ENCODE measurements at places on chromosomes 12 and 14.

DNA sequence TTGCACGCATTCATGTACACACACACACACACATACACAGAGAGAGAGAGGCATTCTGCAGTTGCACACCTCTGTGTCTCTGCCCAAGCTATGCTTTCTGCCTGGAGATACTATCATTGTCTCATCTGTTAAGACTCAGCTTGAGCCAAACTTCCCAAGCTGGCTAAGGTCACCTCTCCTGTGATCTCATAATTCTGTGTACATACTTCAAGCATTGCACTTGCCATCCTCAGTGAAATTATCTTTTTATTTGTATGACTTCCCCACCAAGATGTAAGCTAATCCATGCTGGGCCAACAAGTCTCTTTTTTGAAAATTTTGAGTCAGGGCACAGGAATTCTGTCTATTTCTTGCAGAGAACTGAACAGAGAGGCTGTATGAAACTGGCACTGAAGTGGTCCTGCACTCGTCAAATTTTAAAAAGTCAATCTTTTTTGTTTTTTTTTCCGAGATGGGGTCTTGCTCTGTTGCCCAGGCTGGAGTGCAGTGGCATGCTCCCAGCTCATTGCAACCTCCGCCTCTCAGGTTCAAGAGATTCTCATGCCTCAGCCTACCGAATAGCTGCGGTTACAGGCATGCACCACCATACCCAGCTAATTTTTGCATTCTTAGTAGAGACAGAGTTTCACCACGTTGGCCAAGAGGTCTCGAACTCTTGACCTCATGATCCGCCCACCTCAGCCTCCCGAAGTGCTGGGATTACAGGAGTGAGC, 44.3 kb downstream of the TMTC1 start:
- no peak for DNase-seq

GRCh38 chr12:28216016-28216415, 25.8 kb downstream of the CCDC91 start:
- no peak for DNase-seq

DNA sequence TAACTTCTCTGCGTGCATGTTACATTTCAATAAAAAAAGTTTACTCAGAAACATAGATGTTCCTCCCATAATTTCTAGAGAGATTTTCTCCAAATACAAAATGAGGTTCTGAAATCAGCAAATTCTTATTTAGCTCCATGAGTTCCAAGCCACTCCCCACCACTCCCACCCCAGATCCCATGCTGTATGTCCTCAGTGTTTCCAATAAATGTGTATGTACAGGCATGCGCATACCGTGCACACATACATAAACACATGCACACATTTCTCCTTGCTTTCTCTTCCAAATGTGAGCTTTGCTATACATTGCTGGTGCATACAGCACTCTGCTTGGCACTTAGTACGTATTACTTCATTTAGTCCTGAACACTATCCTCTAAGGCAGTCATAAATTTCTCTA, 209.7 kb downstream of the MSRB3 start:
- no peak for DNase-seq

GRCh38 chr14:102407258-102407657, 44.5 kb downstream of the TECPR2 start:
- no peak for DNase-seq

DNA sequence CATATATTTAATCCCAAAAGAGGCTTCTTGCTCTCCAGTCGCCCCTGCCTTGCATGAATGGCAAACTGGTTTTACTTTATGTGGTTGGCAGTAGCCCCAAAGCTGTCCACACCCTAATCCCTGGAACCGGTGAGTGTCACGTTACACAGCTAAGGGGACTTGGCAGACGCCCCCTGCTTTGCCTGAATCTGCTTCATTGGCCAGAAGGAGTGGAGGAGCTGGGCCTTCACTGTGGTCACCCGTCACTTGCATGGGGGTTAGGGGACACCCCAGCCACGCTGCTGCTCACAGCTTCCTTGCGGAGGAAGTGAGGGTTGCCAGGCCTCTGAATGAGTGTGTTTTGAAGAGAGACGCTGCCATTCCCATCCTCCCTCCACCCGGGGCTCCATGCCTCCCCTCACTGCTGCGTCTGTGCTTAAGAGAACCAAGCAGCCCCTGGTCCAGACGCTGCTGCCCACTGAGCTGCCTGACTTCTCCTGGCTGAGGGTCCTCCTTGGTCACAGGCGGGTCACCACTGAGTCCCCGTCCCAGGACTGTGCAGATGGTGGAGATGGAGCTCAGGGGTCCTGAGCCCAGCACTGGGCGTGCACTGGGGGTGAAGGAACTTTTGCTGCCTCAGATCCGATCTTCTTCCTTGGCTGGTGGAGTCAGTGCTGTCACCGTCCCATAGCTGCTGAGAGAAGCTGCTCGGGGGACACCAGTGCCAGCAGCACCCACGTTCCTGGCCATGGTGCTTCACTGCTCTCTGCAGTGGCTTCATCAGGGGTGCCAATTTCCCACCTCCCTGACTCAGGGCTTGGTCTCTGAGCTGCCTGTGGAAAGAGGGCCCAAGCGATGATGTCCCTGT, 39.8 kb downstream of the GALNT9 start:
- DNase-seq = no peak

DNA sequence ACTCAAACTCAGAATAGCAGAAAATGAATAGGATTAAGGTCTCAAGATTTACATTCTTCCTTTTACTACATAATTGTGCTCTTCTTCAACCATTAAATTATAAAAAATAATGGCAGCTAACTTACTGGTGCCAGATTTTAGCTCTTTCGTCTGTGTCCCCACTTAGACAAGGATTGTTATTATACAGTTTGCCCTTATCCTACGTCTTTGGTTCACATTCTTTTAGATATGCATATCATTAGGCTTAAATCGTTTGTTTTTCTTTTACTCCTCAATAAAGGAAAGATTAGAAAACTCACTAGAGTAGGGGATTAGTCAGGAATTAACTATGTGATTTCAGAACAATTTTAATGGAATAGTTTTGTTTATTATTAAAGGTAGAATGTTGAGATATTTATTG, 129.6 kb upstream of the GARIN2 start:
- no peak for DNase-seq

- no peak for DNase-seq
Observed at GRCh38 chr12:3101309-3102024, 24.3 kb downstream of the TSPAN9 start.

- DNase-seq = no peak
Observed at GRCh38 chr12:69949311-69950002, 124.4 kb downstream of the MYRFL start.

DNA sequence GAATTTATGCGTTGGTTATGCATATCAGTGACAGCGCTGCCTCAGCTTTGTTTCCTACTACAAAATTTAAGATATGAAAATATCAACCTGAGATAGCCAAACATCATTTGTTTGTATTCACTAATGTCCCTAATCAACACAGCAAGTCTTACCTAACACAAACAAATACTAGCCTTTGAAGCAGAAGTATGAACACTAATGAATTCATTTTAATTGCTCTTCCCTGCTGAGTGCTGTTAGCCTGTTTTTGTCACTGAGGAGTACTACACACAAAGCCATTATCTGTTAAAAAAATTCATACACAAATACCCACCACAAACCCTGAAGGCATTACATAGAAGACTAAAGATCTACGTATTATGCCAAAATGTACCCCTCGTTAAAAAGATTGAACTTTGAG, 150.8 kb downstream of the HELB start:
- peak; percentile 9 for DNase-seq

DNA sequence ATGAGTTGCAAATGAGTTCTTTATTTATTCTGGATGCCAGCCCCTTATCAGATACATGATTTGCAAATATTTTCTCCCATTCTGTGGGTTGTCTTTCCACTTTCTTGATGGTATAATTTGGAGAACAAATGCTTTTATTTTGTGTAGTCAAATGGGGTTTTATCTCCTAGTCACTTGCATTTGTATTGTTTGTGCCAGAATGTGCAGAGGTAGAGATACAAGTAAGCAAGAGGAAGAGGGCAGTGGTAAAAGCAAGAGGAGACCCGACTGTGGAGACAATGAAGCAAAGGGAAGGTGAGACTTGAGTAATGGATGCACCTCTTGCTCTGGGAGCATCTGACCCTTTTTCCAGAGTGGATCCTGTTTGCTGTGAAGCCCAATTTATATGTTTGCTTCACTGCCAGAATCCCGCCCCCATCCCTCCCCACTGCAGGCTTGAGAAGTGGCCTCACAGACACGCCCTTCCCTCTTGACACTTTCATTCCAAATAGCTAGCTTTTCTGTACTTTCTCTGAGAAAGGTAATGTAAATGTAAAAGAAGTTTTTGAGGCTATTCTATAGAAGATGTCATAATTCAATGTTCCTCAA, 786 bp upstream of the PFKM start:
- no peak for DNase-seq

DNA sequence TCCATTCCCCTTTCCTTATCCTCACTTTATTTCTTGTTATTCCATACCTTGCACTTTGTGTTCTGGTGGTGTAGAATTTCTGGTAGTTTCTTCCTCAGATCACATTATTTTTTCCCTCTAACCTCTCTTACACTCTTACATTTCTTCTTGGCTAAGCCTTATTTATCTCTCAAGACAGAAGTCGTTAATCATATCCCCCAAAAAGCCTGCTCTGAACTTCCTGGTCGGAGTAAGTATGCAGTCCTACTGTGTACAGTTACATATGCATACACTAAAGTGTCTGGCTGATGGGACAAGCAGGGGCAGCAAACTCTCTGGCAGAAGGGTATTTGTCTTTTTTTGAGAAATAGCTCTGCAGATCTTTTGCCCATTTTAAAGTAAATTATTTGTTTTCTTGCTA, 33.1 kb upstream of the USP15 start:
- no peak for DNase-seq

- no peak for DNase-seq
Observed at GRCh38 chr12:24746006-24746671, 202.8 kb downstream of the BCAT1 start.

- no peak for DNase-seq
Observed at GRCh38 chr12:105464406-105464805, 133.9 kb downstream of the C12orf75 start.

- DNase-seq = no peak
Observed at GRCh38 chr12:46214668-46215436, 54.0 kb downstream of the SLC38A1 start.

GRCh38 chr14:77278461-77279230, 7.6 kb upstream of the NGB start:
- DNase-seq = no peak

GRCh38 chr14:74459289-74459946, 33.4 kb upstream of the SYNDIG1L start:
- no peak for DNase-seq

DNA sequence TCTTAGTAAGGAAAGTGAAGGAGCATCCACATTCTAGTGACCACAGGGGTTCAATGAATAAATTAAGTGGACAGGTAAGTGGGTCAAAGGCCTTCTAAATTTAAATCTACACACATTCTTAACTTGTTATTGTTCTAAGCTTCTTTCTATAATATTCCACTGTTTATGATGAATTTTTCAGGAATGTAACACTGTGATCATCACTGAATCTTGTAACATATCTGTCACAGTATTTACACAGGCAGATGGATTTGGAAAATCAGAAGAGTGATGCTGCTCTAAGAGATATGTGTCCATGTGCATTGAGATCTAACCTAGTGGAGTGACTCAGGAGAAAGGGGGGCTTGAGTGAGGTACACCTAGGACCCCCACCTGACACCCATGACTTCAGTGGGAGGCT, 115.4 kb upstream of the OVCH1 start:
- no peak for DNase-seq

GRCh38 chr12:63068857-63069442, 82.1 kb downstream of the AVPR1A start:
- DNase-seq = no peak

GRCh38 chr14:74417611-74418010, 8.4 kb downstream of the SYNDIG1L start:
- DNase-seq = no peak

DNA sequence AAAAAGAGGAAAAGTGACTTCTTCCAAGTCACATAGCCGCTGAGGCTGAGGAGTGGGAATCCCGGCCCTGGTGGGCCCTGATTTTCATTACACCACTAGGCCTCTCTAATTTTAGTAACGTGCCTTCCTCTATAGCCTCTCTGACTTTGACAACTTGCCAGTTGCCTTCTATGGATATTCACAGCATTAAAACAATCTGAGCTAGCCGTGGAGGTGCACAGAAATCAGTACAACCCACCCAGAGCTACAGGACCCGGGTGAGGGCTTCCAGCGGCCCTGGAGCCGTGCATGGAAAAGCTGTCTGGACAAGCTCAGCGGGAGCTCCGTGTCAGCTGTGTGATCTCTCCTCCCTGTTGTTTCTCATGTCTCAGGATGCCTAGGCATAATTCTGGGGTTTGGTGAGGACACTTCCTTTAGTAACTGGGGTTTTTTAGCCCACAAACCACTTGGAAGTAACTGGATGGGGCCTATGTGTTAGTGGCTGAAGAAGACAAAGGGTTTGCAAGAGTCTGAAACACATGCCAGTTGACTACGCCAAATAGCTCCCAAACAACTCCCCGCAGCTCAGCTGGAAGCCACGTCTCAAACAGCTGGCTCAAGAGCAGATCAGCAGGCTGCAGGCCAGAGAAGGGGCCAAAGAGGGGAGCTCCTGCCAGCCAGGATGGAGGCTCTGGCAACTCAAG, 53.0 kb downstream of the SSH1 start:
- DNase-seq = no peak

DNA sequence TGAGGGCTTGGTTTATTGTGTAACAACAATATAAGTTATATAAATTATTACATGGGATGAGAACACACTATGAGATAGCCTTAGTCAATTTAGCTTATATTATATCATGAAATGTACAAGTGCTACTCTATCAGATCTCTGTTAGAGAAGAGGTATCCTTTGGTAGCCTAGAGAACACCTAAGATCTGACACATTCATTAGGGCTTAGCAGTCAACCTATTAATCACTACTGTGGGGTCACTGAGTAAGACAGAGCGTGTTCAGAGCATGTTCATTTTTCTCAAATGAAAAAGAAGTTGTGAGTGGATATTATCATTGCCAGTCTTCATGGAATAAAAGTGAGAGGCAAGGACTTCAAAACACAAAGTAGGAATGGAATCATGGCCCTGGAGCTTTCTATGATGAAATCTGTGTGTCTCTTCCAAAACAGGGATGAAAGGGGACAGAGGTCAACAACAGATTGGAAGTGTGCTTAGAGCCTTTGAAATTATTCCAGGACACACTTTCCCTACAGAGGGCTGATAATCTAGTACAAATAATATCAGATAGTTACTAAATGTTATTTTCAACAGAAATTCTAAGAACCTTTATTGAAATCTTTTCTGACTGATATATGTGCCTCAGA, 114.3 kb downstream of the SLC16A7 start:
- DNase-seq = no peak

- DNase-seq = no peak
Observed at GRCh38 chr12:26867080-26867479, 34.1 kb upstream of the ITPR2 start.

- no peak for DNase-seq
Observed at GRCh38 chr12:11446372-11446771, 51.0 kb upstream of the PRB2 start.

- no peak for DNase-seq
Observed at GRCh38 chr12:4435537-4435936, 10.1 kb downstream of the FGF6 start.

GRCh38 chr12:129136694-129137325, 283.5 kb downstream of the GLT1D1 start:
- no peak for DNase-seq
